Choroid plexus epithelial cell (primary cell): ENCODE measurements at places on chromosomes 16 and 17.

GRCh38 chr16:85832570-85833218 lies 33.2 kb downstream of the COX4I1 start:
- no peak for DNase-seq

GRCh38 chr16:69754143-69754468 lies 620 bp downstream of the NOB1 start:
- DNase-seq, result no peak

GRCh38 chr17:20223808-20224328 lies 214.7 kb downstream of the SPECC1 start:
- no peak for DNase-seq

DNA sequence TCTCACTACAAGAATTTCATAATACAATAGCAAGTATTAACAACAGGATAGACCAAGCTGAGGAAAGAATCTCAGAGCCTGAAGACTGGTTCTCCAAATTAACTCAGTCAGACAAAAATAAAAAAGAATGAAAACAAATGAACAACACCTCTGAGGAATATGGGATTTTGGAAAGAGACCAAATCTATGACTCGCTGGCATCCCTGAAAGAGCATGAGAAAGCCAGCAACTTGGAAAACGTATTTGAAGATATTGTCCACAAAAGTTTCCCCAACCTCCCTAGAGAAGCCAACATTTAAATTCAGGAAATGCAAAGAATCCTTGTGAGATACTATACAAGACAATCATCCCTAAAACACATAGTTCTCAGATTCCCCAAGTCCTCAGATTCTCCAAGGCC lies 20.9 kb downstream of the NLRP1 start:
- no peak for DNase-seq

- DNase-seq, result peak; percentile 62
These were observed 65.2 kb downstream of the TNFRSF13B start for GRCh38 chr17:16906680-16907079.

DNA sequence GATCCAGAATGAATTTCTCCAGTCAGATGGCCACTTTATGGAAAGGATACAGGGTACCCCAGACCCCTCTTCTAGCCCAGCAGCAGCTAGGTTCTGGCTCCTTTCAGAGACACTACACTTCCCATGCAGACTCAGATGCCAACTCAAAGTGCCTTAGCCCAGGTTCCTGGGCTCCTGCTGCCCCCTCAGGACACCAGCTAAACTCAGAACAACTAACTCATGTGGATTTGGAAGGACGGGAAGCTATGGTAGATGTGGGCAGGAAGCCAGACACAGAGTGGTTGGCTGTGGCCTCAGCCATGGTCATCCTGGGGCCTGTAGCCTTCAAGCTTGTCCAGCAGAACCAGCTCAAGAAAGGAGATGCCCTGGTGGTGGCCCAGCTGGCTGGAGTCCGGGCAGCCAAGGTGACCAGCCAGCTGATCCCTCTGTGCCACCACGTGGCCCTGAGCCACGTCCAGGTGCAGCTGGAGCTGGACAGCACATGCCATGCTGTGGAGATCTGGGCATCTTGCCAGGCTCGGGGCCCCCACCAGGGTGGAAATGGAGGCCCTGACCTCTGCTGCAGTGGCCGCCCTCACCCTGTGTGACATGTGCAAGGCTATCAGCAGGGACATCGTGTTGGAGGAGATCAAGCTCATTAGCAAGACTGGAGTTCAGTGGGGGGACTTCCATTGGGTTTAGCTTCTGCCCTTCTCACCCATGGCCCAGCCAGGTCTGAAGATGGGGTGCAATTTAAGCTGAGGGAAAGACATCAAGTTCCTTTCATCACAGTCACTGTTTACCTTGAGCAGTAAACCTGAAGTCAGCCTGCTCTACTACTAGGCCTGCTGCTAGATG lies 111.8 kb downstream of the N4BP1 start:
- DNase-seq, result no peak

GRCh38 chr16:52191531-52192134 lies 355.3 kb downstream of the TOX3 start:
- DNase-seq, result peak; percentile 77

- no peak for DNase-seq
These were observed 436 bp downstream of the SHPK start for GRCh38 chr17:3635474-3636153.

DNA sequence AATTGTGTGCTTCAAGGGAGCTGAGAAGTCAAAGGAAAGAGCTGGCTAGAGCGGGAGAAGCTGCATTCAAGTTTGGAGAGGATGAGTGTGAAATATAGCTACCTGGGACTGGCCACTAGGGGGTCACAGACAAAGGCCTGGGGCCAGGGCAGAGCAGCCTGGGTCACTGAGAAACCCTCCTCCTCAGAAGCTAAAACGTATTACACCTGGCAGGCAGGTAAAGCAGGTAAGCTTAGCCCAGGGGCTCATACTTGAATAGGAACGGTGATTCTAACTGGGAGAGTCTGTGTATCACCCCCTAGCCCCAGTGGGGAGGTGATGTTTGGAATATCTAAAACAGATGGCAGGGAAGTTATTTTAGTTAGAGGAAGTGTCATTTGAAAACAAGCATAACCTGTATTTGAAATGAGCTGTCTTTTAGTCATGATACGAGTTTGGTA lies 6.8 kb downstream of the KRT37 start:
- no peak for DNase-seq

DNA sequence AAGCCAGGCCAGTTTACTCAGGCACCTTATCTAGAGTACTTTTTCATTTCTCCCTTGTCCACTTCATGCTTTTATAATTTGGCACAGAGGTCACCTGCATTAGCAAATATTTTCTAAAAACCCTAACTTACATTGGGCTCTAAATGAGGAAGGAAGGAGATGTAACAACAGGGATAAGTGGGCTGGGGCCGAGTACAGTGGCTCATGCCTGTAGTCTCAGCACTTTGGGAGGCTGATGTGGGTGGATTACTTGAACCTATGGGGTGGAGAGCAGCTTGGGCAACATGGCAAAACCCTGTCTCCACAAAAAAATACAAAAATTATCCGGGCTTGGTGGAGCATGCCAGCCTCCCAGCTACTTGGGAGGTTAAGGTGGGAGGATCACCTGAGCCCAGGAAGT lies 55.9 kb downstream of the TMEM100 start:
- no peak for DNase-seq

DNA sequence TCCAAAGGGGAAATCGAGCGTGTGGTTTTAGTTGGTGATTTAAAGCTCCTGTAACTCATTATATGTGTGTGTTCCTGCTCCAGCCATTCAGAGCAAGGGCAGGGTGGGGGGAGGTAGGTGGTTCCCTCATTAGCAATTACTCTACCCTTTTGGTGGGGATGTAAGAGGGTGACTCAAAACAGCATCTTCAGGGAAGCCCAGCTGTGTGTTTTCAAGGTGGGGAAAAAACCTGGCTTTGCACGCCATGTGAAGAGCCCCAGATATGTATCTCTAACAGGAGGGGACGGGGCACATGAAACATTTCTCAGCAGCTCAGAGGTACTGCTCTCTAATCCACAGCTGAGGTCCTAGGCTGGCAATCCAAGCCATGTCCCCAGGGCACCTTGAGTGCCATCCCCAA lies 241.3 kb upstream of the ZFHX3 start:
- no peak for DNase-seq

DNA sequence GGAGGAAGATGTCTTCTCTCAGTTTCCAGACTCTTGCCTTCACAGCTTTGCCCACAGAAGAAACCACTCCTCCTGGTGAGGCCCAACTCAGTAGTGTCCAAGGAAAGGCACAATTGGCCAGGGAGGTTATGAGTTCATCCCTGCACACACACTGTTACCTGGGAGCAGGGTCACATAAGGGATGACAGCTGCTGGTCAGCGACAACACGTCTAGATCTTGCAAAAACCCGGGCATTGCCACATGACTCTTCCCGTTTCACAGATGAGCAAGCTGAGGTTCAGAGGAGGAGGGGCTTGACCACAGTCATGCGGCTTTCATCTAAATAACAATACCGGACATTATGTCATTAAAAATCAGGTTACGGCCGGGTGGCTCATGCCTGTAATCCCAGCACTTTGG lies 186.0 kb downstream of the COPRS start:
- no peak for DNase-seq

- DNase-seq, result peak; percentile 24
These were observed 44.1 kb downstream of the COG7 start for GRCh38 chr16:23408823-23409298.

DNA sequence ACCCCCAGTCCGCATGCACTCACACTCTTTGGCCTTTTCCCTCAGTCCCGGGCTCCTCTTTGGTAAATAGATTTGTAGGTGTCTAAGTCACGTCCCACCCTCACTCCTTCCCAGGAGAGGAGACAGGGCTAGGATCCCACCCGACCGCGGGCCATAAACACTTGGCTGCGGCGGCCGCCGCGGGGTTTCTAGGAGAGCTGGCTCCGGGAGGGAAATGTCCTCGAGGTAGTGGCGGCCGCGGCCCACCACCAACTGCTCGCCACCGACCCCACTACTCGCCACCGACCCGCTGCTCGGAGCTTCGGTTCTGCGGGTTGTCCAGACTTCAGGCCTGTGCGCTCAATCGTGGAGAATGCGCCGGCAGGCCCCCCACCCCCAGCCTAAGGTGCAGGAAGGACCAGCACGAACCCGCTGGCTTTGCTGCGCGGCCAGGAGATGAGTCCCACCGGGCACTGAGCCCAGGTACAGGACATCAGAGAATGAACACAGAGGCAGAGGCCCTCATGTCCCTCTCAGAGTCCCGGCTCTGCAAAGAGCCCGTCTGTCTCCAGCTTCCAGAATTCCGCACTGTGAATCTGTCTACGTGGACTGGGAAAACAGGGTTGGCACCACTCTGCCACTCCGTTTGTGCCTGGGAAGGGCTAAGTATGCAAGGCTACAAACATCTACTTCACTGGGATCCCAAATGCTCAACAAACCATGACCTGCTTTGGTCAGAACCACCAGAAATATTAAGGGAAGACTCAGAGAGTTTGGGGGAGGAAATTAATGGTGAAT lies 2.5 kb downstream of the PRAC2 start:
- DNase-seq, result no peak

DNA sequence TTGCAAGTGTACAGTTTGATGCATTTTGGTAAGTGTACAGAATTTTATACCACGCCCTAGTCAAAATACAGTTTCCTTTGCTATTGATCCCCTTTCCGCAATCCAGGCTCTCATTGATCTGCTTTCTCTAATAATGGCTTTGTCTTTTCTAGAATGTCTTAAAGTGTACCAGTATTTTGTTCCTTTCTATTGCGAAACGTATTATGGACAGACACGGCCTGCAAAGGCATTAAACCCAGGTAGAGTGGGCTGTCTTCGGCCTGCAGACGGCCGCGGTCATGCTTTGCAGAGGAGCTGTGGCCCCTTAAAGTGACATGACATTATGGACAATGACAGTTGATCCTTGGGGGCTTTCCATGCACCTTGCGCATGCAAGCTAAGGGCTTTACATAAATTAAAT lies 15.9 kb upstream of the HSBP1 start:
- DNase-seq, result no peak

- DNase-seq, result no peak
These were observed 61.5 kb downstream of the SLC39A11 start for GRCh38 chr17:73030995-73031394.

- DNase-seq, result no peak
These were observed 103.5 kb upstream of the TNRC6C start for GRCh38 chr17:77854759-77855745.

- no peak for DNase-seq
These were observed 3.5 kb upstream of the ACSM3 start for GRCh38 chr16:20760346-20760745.

- DNase-seq, result no peak
These were observed 51.8 kb downstream of the SOCS3 start for GRCh38 chr17:78307887-78308638.

GRCh38 chr16:81446907-81447268 lies 2.3 kb downstream of the CMIP start:
- no peak for DNase-seq

- peak; percentile 69 for DNase-seq
These were observed 24.2 kb downstream of the MPG start for GRCh38 chr16:102060-102855.

- DNase-seq, result no peak
These were observed 28.1 kb downstream of the MAPK8IP3 start for GRCh38 chr16:1734123-1734522.

- DNase-seq, result no peak
These were observed 54.8 kb upstream of the MSI2 start for GRCh38 chr17:57201481-57201880.

DNA sequence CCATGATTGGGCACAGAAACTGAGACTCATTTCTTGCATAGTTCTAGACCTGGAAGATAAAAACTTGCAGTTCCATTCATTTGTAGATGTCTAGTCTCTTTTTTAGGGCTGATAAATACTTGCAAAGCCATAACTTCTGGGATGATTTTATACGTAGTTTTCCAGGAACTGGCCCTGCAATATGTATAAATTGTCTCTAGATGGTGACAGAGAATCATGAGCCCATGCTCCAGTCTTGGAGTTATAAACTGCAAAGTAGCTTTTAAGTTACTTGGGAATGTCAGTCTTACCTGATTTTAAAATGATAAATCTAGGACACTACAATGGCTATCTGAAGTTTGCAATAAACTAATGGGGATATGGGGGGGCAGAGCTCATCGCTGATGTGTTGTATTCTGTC lies 3.0 kb upstream of the ADAMTS18 start:
- DNase-seq, result peak; percentile 74

DNA sequence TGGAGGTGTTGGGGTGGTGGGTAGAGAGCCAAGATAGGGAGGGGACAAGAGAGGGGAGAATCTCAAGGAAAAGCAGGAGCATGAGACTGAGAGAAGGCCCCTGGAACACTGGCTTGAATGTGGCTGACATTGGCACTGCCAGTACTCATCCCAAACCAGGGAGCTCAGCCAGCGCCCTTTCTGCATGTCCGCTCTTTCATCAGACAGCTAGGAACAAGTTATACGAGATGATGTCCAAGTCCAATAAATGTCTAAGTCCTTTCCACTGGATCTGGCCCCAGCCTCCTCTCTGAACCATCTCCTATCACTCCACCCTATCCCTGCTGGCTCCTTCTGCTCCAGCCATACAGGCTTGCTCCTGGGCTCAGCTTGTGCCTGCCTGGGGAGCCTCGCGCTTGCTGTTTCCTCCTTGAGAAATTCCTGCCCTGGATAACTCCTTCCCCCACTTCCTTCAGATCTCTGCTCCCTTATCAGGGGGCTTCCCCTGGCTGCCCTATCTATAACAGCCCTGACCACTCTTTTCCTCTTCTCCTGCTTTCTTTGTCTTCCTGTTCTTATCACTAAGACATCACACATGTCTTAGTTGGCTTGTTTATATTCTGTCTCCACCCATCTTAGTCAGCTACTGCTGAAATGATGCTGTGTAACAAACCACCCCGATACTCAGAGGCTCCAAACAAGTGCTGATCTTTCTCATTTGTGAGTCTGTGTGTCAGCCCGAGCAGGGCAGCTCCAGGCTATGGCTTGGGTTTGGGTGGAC lies 37.1 kb upstream of the MEOX1 start:
- no peak for DNase-seq

DNA sequence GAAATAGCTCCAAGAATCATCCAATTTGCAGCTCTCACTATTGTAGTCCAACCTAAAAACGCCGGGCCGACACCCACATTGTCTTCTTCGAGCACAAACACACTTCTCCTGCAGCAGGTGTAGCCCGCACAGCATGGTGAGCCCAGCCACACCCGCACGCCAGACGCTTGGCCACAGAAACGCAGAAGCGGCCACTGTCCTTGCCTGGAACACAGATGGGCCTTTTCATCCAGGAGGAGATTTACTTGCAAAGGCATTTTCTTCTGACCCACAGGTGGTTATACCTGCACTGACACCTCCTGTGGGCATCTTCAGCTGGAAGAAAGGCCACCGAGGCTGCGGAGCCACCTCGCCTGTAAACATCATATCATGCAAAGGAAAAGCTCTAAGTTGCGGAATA lies 98.4 kb downstream of the ADCY9 start:
- no peak for DNase-seq

GRCh38 chr17:72759301-72759700 lies 333.2 kb downstream of the SLC39A11 start:
- no peak for DNase-seq

GRCh38 chr16:81946206-81946605 lies 65.1 kb downstream of the SDR42E1 start:
- DNase-seq, result peak; percentile 7
